Bone marrow (tissue), 2 donors: ENCODE measurements at places on chromosomes 3 and 15.

DNA sequence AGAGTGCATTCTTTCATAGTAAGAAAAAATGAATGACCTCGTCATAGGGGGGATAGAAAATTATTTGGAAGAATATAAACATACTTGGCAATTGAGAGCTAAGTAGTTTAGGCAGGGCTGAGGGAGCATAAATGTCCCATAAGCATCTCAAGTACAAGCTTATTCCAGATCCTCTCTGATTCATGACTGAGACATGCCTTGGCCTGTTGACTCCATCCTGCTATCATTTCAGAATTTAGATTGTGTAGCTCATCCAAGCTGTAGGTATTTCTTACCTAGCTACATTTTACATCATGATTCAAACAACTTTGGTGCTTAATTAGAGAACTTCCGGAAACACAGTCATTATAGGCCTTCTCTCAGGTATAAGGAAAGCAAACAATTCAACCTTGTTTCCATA lies 12.3 kb downstream of the POGLUT1 start:
- no peak for DNase-seq

GRCh38 chr15:60568301-60568742 lies 89.4 kb upstream of the ICE2 start:
- no peak for DNase-seq

GRCh38 chr3:129794311-129795185 lies 99.0 kb downstream of the TMCC1 start:
- DNase-seq: no peak

DNA sequence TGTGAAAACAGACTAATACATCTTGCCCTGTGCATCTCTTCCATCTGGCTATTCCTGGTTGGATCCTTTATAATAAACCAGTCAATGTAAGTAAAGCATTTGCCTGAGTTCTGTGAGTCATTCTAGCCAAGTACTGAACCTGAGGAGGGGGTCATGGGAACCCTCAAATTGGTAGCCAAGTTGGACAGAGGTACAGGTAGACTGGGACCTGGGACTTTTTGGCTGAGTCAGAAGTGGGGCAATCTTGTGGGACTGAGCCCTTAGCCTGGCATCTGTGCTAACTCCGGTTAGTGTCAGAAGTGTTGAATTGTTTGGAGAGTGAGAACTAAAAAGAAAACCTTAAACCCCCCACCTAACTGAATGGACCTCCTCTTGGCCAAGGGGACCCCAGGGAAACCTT lies 21.0 kb upstream of the LIMD1 start:
- no peak for DNase-seq

DNA sequence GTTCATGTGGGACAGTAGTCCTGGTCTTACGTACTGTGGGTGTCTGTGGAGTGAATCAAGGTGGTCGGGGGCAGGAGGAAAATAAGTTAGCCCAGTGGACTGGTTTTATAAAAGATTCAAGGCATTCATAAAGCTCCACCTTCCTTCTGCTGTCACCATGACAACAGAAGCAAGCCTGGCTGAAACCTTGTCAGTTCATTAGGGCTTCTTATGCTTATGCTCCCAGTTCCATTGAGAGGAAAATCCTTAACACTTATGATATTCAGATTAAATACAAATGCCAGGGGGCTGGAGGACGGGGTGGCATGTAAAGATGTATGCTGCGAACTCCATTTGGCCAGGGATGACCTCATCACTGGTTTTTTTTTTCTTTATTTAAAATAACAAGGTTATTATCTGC lies 283.1 kb upstream of the ATP10A start:
- no peak for DNase-seq

GRCh38 chr3:129304962-129305222 lies 26.2 kb downstream of the HMCES start:
- no peak for DNase-seq

- no peak for DNase-seq
Observed at GRCh38 chr3:150269526-150269925, 138.6 kb upstream of the TSC22D2 start.

DNA sequence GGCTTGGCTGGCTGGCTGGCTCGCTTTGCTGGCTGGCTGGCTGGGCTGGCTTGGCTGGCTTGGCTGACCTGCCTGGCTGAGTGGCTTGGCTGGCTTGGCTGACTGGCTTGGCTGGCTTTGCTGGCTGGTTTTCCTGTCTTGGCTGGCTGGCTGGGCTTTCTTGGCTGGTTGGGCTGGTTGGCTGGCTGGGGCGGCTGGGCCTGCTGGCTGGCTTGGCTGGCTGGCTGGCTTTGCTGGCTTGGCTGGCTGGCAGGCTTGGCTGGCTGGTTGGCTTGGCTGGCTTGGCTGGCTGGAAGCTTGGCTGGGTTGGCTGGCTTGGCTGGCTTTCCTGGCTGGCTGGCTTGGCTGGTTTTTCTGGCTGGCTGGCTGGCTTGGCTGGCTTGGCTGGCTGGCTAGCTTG lies 435.6 kb downstream of the GOLGA6L6 start:
- no peak for DNase-seq

- DNase-seq: peak; percentile 44
Observed at GRCh38 chr3:184320104-184320445, 5.7 kb downstream of the EIF4G1 start.

GRCh38 chr3:10723991-10724390 lies 92.0 kb upstream of the SLC6A11 start:
- no peak for DNase-seq

- DNase-seq: no peak
Observed at GRCh38 chr15:33766389-33766788, 201.9 kb upstream of the CHRM5 start.

DNA sequence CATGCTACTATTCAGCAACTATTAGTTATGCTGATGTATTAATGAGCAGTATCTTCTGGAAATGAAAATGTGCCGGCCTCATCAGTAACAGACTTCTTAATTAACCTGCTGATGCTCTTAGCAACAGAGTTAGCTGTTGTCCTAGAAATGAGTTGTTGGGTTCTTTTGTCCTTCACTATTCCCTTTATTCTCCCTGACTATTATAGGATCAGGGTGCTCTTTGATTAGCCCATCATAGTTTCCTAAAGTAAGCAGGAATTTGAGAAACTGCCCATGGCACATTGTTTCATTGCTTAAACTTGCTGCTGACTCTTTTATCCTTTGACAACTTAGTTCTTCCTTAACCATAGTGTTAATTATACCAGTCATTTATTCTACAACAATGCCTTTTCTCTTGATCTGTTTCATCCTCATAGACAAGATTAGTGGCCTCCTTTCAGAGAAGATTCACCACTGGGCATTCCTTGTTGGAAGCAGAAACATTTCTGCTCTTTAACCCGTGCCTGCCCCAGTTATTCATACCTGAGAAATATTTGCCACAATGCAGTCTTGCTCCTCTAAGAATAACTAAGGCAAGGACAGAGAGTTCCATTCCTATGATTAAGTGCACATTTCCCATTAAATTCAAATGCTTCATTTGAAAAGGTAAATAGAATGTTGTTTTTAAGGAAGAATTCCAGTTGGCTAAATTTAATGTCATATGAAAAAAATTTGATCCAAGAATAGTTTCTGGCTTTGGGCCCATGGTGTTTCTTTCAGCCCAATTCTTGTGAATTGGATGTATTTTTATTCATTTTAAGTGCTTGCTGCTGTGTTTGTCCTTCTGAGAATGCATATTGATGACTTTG lies 573.3 kb upstream of the TBL1XR1 start:
- no peak for DNase-seq

GRCh38 chr15:58294681-58295254 lies 137.0 kb upstream of the LIPC start:
- no peak for DNase-seq

DNA sequence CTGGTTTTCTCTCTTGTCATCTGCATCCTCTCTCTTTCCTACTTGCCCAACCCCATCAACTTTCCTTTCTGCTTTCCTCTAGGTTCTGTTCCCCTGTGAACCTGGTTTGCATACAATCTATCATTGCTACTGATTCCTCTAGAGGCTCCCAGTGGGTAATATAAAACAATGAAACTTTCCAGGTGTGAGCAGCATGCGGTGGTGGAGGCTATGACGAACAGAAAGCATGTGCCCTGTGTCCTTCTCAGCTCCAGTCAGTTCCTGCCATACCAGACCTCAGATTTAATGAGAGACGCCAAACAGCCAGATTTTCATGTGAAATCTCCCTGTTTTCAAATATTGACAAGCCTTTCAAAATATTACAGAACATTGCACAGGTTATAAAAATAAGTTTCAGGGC lies 3.5 kb upstream of the ACAP2 start:
- no peak for DNase-seq

GRCh38 chr15:99084965-99085364 lies 19.9 kb upstream of the SYNM start:
- DNase-seq: no peak

- no peak for DNase-seq
Observed at GRCh38 chr3:139797724-139798343, 120.1 kb upstream of the NMNAT3 start.

DNA sequence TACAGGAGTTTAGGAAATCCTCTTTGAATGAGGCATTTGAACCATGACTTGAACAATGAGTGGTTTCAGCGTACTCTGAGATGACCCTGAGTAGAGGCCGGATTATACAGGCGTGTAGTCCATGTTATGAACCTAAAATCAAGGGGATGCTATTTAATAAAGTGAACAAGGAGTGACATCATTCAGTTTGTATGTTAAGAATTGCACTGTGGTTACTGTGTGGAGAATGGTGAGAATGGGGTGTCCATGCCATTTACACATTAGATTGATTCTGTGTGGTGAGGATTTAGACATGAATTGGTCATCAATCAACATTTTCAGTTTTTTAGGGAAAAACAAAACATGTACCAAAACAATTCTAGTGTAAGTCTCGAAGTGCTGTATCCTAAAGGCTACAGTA lies 65.8 kb downstream of the TPRG1 start:
- no peak for DNase-seq

DNA sequence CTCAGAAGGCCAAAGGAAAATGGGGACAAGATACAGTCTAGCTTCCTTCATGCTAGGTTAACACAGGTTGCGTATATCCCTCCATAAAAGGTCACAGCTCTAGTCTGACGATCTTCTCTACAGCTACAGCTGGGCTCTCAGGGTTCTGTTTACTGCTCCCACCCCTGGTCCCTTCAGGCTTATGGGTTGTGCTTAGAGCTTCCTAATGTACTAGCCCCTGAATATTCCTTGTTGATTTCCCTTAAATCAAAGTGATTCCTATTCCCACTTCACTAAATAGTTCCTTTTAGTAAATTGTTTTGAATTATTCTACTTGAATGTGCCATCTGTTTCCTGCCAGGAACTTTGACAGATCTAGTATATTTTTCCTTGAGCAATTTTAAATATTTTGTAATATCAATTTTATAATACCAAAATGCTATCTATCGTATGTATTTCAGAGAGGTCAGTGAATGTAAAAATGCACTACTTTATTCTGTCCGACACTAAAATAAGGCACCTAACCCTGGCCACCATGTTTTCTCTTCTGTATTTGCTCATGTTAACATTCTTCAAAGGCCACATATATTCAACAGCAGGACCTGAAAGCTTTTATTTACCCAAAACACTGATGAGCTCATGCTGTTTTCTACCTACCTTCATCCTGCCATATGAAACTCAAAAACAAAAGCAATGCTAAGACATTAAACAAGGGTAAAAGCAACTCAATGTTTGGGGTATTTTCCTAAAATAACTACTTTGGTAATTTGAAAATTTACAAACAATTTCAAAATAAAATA lies 92.8 kb upstream of the TGFBR2 start:
- no peak for DNase-seq

GRCh38 chr15:51367322-51367976 lies 26.0 kb downstream of the GLDN start:
- DNase-seq: no peak

- DNase-seq: no peak
Observed at GRCh38 chr15:58078591-58078990, 13.1 kb upstream of the ALDH1A2 start.

DNA sequence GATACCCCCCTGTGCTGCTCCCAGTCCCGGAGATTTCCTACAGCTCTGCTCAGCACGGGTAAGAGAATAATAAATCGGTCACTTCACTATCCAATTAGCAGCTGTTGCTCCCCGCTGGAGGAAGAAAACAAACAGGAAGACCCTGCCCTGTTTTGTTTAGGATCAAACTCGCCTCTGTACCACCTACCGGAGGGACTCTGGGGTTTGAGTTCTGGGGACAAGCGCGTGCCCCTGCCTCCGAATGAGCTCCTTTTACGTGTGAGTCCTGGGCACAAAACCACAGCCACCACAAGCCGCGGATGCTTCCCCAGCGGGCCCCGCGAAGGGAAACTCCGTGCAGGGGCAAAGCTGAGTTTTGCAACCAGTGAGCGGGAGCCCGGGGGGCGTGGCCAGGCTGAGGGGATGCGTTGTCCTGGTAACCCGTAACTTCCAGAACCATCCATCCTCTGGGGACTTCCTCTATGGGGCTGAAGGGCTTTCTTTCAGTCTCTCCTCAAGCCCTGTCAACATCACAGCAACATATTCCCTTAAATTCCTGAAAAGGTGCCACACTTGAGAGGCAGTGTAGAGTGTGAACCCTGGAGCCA lies 315.7 kb upstream of the PROK2 start:
- DNase-seq: peak; percentile 87

DNA sequence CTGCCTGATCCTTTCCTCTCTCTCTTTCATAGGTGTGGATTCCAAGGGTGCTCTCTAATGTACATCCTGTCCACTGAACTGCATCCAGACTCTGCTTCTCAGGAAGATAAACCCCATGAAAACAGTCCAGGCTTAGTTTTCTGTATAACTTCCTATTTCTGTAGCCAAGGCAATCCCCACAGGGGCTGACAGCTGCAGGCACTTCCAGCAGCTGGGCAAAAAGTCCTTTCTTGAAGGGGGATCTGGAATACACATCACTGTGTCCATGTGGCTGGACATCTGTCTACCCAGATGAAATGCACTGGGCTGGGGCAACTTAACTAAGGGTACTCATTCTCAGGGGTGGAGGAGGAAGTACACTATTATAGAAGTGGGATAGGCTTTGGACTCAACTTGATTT lies 72.2 kb downstream of the NR1D2 start:
- DNase-seq: no peak

- no peak for DNase-seq
Observed at GRCh38 chr3:131772269-131773026, 262.4 kb downstream of the CPNE4 start.

GRCh38 chr3:175585898-175586297 lies 726.8 kb downstream of the NAALADL2 start:
- DNase-seq: no peak

DNA sequence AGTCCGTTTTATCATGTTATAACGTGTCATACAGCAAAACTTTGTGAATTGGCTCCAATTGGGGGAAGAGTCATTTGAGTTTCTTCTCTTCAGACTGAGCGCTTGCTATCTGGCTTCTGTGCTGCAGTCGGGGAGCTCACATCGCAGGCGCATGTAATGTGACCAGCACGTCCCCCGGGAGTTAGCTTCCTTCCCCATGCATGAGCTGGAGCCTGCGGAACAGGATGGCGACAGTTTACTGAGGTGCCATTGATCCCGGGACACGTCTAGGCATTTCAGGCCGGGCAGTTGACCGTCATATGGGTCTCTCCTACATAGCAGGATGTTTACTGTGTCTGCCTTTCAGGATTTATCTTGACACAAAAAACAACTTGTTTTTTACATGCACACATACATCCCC lies 44.8 kb downstream of the CMTM8 start:
- peak; percentile 3 for DNase-seq

DNA sequence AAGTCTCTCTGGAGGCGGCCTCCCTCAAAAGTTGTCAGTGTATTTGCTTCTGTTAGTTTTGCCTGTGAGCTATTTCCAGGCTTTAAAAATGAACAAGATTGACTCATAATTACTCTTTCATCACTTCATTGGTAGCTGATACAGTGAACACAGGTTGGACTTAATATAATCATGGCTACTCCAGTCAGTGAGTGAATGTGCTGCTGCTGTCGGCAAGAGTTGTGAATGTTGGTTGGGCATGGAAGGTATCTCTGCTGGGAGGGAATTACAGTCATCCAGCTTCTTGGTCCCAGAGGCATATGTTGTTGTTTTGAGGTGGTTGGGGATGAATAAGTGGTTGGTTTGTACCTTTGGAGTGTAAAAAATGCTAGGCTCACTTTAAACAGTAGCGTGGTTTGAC lies 11.5 kb downstream of the TCF12 start:
- no peak for DNase-seq
